Mesothelial cell of epicardium (in vitro differentiated cells): ENCODE measurements at places on chromosomes 13 and 19.
A peak's percentile ranks its signal among the peaks of the same experiment; 100 is the strongest.

DNA sequence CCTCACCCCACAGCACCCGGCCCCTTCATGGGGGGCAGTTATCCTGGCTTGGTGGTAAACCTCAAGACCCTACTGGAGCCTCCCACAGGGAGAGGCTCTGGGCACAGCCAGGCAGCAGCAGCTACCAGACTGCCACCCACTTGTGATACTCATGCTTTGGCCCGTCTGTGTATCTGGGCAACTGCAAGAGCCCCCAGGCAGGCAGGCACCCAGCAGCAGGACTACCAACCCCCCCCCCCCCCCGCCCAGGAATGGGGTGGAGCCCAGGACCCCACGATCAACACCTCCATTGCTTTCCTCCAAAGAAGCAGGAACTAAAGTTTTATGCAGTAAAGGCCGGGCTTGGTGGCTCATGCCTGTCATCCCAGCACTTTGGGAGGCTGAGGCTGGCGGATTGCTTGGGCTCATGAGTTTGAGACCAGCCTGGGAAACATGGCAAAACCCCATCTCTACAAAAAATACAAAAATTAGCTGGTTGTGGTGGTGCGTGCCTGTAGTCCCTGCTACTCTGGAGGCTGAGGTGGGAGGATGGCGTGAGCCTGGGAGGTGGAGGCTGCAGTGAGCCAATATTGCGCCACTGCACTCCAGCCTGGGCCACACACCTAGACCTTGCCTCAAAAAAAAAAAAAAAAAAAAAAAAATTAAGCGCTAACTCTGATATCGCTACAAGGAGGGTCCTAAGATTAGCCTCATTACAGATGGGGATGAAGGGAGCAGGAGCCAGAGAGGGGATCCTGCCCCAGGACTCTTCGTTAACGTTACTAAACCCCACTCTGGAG is 1.1 kb upstream of the LYL1 start:
- peaks cover 6% of the 10 kb centered on the region for H3K36me3 ChIP-seq
- H3K27ac ChIP-seq: no peak overlapping the region
- H3K27me3 ChIP-seq: peaks cover 34% of the 10 kb centered on the region
- H3K4me1 ChIP-seq: peaks cover 6% of the 10 kb centered on the region
- peak overlapping the region; percentile 28 for H3K4me3 ChIP-seq

DNA sequence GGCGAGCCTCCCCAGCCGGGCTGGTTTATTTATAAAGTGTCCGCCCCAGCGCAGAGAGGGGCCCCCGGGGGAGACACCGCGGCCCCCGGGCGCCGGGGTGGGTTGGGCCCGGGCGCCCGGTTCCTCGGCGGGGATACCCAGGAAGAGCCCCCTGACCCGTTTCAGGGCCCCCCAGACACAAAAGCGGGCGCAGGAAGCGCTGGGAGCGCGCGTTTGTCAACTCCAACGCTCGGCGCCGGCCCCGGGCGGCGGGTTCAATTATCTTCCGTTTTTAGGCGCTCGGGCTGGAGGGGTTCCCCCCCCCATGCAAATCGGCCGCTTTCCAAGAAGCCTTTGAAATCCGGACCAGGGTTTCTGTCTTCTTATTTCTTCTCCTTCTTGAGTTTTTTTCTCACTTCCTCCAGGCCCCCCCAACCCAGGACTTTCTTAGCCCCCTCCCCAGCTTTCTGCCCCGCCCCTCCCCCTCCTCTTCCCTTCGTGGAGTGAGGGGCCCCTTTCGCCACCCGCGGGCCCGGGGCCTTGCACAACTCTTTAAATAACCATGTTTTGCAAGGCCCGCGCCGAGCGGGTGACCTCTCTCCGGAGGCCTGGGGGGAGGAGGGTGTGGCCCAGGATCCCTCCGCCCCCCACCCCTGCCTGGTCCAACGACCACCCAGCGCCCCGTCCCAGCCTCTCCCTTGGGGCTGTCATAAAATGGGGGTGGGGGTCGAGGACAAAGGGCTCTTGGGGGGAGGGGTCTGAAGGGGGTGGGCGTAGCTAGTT is 935 bp downstream of the ARID3A start:
- peaks cover 6% of the 10 kb centered on the region for H3K4me1 ChIP-seq
- H3K27ac ChIP-seq: peak overlapping the region; percentile 83
- peaks cover 2% of the 10 kb centered on the region for H3K27me3 ChIP-seq

DNA sequence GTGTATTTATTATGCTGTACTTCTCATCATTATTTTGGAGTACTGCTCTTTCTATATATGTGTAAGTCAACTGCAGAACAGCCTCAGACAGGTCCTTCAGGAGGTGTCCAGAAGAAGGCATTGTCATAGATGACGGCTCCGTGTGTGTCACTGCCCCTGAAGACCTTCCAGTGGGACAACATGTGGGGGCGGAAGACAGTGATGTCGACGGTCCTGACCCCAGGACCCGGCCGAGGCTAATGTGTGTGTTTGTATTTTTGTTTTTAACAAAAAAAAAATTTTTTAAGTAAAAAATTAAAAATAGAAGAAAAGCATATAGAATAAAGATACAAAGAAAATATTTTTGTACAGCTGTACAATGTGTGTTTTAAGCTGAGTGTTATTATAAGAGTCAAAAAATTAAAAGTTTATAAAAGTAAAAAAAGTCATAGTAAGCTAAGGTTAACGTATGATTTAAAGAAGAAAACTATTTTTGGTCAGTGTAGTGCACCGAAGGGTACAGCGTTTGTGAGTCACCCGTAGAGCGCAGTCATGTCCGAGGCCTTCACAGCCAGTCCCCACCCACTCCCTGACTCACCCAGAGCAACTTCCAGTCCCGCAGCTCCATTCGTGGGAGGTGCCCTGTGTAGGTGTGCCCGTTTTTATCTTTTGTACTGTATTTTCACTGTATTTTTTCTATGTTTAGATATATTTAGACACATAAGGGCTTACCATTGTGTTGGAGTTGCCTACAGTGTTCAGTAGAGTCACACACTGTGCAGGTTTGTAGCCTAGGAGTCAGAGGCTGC is 42.2 kb upstream of the SPACA7 start:
- H3K4me1 ChIP-seq: no peaks in the 10 kb centered on the region
- no peak overlapping the region for H3K4me3 ChIP-seq
- no peak overlapping the region for H3K27ac ChIP-seq
- H3K27me3 ChIP-seq: peaks cover 49% of the 10 kb centered on the region

DNA sequence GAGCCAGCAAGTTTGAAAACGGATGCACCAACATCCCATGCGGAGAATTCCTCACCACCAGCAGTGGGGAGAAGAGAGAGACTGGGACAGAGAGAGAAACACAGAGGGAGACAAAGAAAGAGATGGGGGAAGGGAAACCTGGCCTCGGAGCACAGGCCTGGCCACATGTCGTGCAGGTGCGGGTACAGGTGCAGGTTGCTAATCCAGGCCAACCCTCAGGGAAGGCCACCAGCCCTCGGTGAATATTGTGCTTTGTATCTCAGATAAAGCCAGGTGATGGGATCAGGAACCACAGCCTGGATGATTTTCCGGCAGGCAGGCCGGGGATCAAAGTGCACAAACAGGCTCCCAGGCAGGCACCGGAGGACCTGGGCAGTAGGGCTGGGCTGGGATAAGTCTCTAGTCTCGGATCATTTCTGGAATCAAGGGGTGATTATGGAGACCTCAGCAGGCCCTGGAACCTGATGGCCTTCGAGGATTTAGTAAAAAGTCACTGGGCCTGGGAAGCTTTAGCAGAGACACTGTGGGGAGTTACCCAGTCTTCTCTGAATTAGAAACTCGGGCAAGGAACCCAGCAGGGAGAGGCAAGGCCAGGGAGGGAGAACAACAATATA is 3.7 kb downstream of the GAS6 start:
- H3K36me3 ChIP-seq: no peaks in the 10 kb centered on the region
- DNase-seq: peak; percentile 39
- H3K4me1 ChIP-seq: peaks cover 42% of the 10 kb centered on the region
- H3K27ac ChIP-seq: peak overlapping the region; percentile 99
- H3K4me3 ChIP-seq: peak overlapping the region; percentile 51

- peaks cover 46% of the 10 kb centered on the region for H3K36me3 ChIP-seq
- no peak for DNase-seq
- H3K4me1 ChIP-seq: peaks cover 3% of the 10 kb centered on the region
- H3K4me3 ChIP-seq: no peak overlapping the region
- H3K27me3 ChIP-seq: no peaks in the 10 kb centered on the region
Observed at GRCh38 chr13:110506859-110507566, 54.5 kb downstream of the RAB20 start.

DNA sequence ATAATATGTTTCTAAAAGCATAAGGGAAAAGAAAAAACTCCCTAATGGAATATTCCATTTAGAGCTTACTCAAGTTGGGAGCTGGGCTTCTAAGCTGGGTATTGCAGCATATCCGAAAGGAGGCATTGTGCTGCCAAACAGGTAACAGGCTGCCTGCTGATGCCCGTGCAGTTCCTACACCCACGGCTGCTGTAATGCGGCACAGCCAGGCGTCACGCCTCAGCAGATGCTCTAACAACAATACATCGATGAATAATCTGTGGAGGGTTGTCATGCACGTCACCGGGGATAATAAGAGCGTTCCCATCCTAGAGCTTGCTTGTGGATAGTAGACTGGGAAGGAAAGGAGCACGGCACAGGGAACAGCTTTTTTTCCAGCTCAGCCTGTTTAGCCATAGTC is 1582.1 kb upstream of the SLC10A2 start:
- no peak overlapping the region for H3K27ac ChIP-seq
- no peaks in the 10 kb centered on the region for H3K27me3 ChIP-seq
- DNase-seq: no peak
- no peak overlapping the region for H3K4me3 ChIP-seq
- H3K4me1 ChIP-seq: peaks cover 8% of the 10 kb centered on the region
- no peaks in the 10 kb centered on the region for H3K36me3 ChIP-seq

- H3K4me3 ChIP-seq: no peak overlapping the region
- no peak overlapping the region for H3K27ac ChIP-seq
- H3K27me3 ChIP-seq: no peaks in the 10 kb centered on the region
- DNase-seq: no peak
Observed at GRCh38 chr13:91078093-91078679, 269.3 kb upstream of the MIR17HG start.

GRCh38 chr19:44748426-44749254 is at the start of gene BCL3:
BCL3 (plus strand) TSS chr19:44748708; CDS start chr19:44748791, 83 bp downstream.
- H3K4me1 ChIP-seq: peaks cover 40% of the 10 kb centered on the region
- H3K4me3 ChIP-seq: peak within 1 kb of the TSS; percentile 81
- DNase-seq: peak; percentile 45
- peaks cover 4% of the 10 kb centered on the region for H3K27me3 ChIP-seq

DNA sequence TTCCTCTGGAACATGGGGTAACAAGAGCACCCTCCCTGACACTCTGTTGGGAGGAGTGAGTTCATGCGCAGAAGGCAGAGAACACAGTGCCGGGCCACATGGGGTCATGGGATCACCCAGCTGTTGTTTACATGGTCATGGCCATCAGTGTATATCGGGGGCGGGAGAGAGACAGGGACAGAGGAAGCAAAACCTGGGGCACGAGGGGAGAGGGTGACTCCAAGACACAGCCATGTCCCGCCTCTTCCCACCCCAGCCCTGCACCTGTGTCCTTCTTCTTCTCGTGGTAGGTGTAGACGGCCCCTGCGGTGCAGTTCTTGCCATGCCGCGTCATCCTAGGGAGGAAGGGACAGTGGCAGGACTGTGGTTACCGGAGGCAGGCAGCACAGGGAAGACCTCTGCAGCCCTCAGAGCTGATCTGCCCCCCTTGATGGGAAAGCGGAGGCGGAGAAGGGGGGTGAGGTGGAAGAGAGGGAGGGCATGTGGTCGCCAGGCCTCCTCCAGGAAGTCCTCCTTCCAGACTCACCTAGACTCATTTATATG is 19.9 kb downstream of the NOSIP start:
- H3K36me3 ChIP-seq: peaks cover 23% of the 10 kb centered on the region
- H3K4me1 ChIP-seq: peaks cover 3% of the 10 kb centered on the region

DNA sequence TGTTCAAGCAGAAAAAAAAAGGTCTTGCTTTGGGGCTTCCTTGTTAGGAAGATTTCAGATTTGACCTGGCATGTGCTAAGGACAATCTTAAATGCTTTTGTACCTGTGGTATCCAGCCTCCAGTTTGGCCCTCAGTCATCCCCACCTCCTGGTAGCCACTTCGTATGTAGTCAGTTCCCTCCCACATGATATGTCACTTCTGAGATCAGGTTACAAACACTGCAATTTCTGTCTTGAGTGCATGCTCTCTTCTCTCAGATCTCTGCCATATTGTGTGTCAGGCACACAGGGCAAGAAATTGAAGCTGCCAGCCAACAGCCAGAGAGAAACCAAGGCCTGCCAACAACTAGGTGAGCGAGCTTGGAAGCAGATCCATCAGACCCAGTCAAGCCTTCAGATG is 60.3 kb upstream of the STARD13 start:
- peaks cover 10% of the 10 kb centered on the region for H3K27me3 ChIP-seq
- no peak overlapping the region for H3K4me3 ChIP-seq
- no peak for DNase-seq

DNA sequence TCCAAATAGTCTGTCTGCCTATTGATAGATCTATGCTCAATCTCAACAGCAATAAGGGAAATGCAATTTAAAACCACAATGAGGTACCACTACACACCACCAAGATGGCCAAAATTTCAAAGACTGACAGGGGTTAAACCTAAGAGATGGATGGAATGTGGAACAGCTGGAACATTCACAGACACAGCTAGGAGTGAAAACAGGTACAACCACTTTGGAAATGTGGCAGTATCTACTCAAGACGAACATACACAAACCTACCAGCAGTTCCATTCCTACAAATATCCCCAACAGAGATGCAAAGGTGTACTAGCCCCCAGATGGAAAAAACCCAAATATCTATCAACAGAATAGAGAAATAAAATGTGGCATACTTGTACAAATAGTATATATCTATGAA is 86.4 kb downstream of the TSC22D1 start:
- H3K27ac ChIP-seq: no peak overlapping the region
- H3K27me3 ChIP-seq: no peaks in the 10 kb centered on the region
- H3K4me3 ChIP-seq: no peak overlapping the region

- peak overlapping the region; percentile 96 for H3K27ac ChIP-seq
- peaks cover 23% of the 10 kb centered on the region for H3K4me1 ChIP-seq
- no peaks in the 10 kb centered on the region for H3K36me3 ChIP-seq
- H3K27me3 ChIP-seq: no peaks in the 10 kb centered on the region
- peak overlapping the region; percentile 85 for H3K4me3 ChIP-seq
Observed at GRCh38 chr13:48532256-48532505, 699 bp downstream of the RCBTB2 start.

DNA sequence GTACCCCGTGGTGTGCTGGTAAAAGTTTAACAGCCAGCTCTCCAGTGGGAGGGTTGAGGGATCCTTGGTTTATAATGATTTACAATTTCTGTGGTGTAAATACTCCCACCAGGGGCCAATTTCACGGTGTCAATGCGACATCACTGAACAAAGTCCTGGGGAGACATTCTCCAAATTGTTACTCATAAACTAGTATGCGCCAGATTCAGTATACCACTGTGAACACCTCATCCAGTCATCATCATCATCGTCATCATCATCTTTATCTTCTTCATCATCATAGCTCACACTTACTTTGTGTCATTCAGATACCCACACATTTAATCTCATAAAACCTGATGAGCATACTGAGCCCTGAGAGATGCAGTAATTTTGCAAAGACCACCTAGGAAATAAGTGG is 17.2 kb upstream of the TNFSF14 start:
- H3K36me3 ChIP-seq: no peaks in the 10 kb centered on the region
- H3K27me3 ChIP-seq: no peaks in the 10 kb centered on the region
- H3K4me1 ChIP-seq: no peaks in the 10 kb centered on the region
- no peak overlapping the region for H3K4me3 ChIP-seq
